ENCODE measurements at places on chromosomes 2 and 18.

DNA sequence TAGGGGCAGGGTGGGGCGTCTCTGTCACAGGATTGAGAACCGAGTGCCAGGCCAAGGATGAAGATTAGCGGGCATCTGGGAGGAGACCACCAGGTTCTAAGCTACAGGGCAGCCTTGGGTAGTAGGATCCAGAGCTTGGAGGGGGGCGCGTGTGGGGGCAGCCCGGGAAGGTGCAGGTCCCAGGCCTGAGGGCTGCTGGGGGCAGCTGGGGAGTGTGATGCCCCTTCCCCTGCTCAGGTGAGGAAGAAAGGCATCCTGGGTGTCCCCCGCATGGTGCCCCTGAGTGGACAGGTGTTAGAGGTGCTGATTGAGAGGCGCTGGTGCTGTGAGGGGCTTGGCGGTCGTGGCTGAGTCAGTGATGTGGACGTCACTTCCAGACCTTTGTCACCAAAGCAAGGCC lies 33.9 kb upstream of the MBP start:
- DNase-seq, result no peak

DNA sequence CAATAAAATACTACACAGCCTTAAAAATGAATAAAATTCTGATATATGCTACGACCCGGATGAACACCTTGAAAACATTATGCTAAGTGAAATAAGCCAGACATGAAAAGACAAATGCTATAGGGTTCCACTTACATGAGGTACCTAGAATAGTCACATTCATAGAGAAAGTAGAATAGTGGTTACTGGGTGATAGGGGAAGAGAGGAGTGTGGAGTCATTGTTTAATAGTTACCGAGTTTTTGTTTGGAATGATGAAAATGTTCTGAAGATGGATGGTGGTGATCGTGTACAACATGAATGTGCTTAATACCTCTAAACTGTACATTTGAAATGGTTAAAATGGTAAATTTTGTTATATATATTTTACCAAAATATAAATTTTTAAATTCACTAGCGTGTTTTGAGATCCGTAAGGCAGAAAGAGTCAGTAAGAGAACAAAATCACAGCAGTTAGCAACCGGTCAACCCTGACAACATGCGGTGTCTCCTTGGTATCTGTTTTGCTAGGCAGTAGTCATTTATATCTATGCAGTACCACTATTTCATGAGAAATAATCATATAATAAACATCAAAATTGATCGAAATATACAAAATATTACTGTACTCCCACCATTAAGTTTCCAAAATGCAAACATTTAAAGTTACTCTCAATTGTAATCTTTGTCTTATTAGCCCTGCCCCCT lies 11.1 kb downstream of the SCN9A start:
- DNase-seq, result no peak

- peak; percentile 79 for DNase-seq
Observed at GRCh38 chr2:113406114-113406513, 31.4 kb upstream of the ZNG1B start.

- no peak for DNase-seq
Observed at GRCh38 chr2:237429753-237430152, 15.8 kb upstream of the COL6A3 start.

DNA sequence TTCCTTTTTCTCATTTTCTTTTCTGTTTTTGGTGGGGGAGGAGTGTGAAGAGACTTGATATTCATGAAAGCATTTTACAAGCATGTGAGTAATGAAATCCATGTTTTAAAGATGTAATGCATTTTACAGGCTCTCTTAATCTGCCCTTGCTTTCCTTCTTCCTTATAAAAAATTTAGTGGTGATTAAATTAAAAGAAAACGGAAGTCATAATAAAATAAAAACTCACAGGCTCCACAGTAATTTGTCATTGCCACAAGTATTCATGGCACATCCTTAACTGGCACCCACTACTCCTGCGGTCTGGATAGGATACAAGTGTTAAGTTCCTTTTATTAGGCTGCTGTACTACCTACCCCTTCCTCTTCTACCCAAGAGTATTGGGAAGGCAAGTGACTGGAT lies 241.2 kb downstream of the SLC4A3 start:
- DNase-seq, result no peak

- no peak for DNase-seq
Observed at GRCh38 chr18:10064267-10064666, 150.5 kb downstream of the VAPA start.

GRCh38 chr18:44079606-44080005 lies 601.1 kb upstream of the SETBP1 start:
- DNase-seq, result no peak

GRCh38 chr2:16155766-16156165 lies 215.4 kb downstream of the MYCN start:
- no peak for DNase-seq

- DNase-seq, result no peak
Observed at GRCh38 chr2:128506534-128506933, 187.9 kb upstream of the HS6ST1 start.

GRCh38 chr2:190972846-190973245 lies 41.1 kb downstream of the STAT1 start:
- no peak for DNase-seq

DNA sequence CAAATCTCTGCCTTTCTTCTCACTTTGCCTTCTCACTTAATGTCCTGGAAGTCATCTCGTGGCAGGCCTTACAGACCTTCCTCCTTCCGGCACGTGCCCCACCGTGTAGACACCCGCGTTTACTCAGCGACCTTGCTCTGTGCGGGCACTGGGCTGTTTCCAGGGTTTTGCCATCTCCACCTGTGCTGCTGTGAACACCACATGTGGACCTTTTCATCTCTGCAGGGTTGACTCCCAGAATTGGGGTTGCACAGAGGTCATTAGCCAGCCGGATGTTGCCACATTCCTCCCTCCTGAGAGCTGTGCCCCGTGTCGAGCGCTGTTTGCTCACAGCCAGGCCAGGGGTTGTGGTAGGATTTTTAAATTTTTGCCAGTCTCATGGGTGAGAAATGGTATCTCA lies 25.4 kb downstream of the KCNG2 start:
- DNase-seq, result no peak

DNA sequence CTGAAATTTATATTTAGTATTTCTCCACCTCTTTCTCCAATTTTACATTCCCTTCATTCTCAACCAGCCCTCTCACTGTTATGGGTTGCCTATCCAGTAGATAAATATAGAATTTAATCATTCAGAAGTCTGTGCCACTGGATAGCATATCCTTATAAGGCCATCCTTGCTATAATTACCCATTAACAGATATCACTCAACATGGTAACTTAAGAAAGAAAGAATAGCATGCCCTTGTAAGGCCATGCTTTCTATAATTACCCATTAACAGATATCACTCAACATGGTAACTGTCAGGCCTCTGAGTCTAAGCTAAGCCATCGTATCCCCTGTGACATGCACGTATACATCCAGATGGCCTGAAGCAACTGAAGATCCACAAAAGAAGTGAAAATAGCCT lies 1137.4 kb upstream of the FAM98A start:
- no peak for DNase-seq

- no peak for DNase-seq
Observed at GRCh38 chr2:230758566-230759480, 46.2 kb downstream of the CAB39 start.

DNA sequence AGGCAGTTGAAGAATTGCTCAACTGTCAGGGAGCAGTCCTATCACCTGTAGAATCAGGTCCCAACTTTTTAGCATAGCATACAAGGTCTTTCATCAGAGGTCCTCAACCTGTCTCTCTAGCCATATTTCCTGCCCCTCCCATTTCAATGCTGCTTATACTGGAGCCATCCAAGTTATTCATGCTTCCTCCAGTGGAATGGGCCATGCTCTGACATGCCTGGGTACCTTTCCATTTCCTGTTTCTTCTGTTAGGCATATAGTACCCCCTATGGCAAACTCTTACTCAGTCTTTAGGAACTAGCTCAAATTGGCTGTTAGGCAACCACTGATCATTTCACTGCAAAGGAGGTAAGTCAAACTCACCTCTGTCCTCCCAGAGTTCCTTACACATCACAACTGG lies 51.0 kb upstream of the ABCA12 start:
- no peak for DNase-seq

DNA sequence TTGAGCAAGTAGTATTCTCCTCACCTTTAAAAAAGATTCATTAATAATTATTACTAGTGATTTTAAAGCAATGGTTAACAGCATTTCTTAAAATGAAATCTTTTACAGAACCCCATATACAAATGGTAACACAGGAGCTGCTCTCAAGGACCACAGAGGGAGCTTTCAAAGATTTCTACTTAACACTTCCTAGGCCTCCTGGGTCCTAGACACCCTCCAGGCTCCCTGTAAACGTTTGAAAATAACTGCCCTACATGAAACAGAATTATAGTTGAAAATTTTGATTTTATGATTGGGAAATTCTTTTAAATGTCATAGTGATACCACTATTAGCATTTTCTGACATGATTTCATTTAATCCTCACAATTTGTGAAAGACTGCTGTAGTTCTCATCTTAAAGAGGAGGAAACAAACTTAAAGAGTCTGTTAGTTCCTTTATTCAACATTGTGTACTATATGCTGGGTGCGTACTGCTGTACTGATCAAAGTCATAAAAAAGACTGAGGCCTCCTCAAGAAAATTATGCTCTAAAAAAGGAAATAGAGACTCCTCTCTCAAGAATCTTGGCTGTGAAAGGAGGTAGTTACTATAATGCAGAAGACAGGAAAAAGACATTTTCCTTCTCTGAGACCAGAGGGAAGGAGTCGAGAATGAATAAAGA lies 10.6 kb downstream of the CUL3 start:
- no peak for DNase-seq

- no peak for DNase-seq
Observed at GRCh38 chr2:169683054-169683424, 11.2 kb downstream of the CFAP210 start.

DNA sequence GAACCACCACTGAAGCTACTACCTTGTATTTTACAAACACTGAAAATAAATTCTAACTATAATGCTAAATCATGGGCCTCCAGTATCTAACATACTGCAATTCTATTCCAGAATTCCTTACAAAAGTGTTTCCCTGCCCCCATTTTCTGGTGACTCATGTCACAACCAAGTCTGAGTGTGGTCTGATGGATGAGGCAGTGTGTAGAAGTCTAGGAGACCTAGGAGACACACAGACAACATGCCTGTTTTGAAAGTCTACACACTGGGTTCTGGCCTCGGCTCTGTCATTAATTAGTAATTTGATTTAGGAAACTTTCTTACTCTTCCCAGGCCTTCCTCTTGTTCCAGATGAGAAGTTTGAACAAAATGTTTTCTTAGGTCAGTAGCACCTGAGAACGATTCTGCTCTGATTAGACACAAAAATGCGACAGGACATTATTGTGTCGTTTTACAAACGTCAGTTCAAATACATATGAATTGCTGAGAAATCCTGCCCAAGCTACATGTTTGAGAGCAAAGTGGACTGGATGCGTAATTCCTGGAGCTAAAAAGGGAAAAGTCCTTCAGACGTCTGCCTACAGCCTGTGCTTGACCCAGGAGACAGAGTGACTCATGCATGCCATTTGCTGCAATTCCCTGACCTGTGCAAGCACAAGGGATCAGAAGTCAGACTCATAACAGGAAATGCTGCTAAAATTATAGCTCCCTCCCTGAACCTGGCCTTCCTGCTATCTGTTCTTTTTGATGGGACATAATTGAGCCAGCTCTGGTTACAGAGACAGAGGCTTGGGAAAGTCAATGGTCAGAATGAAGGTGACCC lies 494.4 kb downstream of the SOX11 start:
- DNase-seq, result no peak

DNA sequence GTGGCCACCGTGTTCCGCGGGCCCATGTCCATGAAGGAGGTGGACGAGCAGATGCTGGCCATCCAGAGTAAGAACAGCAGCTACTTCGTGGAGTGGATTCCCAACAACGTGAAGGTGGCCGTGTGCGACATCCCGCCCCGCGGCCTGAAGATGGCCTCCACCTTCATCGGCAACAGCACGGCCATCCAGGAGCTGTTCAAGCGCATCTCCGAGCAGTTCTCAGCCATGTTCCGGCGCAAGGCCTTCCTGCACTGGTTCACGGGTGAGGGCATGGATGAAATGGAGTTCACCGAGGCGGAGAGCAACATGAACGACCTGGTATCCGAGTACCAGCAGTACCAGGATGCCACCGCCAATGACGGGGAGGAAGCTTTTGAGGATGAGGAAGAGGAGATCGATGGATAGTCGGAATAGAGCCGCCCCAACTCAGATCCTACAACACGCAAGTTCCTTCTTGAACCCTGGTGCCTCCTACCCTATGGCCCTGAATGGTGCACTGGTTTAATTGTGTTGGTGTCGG lies 17.7 kb downstream of the TUBB6 start:
- DNase-seq, result no peak

DNA sequence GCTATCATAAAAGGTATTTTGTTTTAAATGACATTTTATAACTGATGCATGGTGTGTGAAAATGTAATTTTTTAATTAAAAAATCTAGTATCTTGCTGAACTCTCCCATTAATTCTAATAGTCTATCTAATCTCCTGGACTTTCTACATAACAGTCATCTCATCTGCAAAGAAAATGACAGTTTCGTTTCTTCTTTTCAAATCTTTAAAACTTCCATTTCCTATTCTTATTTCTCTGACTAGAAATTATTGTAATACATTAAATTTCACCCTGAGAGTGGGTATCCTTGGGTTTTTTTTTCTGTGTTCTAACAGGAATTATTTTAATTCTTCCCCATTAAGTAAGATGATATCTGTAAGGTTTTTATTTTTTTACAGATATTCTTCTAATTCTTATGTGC lies 120.1 kb downstream of the KCNF1 start:
- no peak for DNase-seq

DNA sequence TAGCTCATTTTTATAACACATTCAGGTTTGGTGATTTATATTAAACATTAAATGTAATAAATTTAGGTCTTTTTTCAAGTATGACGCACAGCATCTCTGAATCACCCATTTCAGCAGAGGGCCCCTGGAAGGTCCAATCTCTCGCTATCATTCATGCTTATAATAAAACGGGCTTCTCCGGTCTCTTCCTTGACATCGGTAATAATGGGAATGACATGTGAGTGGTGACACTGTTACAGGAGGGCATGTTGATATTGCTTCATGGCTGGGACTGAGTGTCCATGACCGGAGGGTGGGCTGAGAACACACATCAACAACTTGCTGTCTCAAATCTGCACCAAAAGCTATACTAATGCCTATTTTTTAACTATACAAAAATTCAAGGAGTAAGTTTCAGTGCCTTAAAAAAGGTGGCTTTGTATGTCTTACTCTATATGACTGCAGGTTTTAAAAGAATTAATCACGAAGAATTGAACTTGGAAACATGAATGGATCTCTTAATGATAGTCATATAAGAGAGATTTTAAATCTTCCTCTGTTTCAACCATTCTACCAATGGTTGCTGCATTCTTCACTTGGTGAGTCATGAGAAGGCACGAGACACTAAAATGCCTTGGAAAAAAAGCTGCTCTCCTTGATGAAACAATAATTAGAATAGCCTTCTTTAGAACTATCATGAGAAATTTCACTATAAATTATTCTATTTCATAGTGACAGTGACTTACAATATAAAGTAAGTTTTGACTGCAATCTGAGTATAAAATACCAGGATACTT lies 101.9 kb upstream of the NRP2 start:
- DNase-seq, result no peak

- no peak for DNase-seq
Observed at GRCh38 chr2:189020179-189020578, 46.0 kb downstream of the COL3A1 start.

- no peak for DNase-seq
Observed at GRCh38 chr18:75408554-75409506, 18.7 kb downstream of the SMIM21 start.

GRCh38 chr2:225272173-225272572 lies 127.3 kb upstream of the NYAP2 start:
- no peak for DNase-seq

GRCh38 chr2:1784087-1784486 lies 39.8 kb upstream of the PXDN start:
- no peak for DNase-seq

- DNase-seq, result no peak
Observed at GRCh38 chr18:43800584-43800983, 523.3 kb upstream of the SYT4 start.
